AG08395 (cell line): ENCODE measurements at places on chromosomes 2 and 18.
A peak's percentile ranks its signal among the peaks of the same experiment; 100 is the strongest.

DNA sequence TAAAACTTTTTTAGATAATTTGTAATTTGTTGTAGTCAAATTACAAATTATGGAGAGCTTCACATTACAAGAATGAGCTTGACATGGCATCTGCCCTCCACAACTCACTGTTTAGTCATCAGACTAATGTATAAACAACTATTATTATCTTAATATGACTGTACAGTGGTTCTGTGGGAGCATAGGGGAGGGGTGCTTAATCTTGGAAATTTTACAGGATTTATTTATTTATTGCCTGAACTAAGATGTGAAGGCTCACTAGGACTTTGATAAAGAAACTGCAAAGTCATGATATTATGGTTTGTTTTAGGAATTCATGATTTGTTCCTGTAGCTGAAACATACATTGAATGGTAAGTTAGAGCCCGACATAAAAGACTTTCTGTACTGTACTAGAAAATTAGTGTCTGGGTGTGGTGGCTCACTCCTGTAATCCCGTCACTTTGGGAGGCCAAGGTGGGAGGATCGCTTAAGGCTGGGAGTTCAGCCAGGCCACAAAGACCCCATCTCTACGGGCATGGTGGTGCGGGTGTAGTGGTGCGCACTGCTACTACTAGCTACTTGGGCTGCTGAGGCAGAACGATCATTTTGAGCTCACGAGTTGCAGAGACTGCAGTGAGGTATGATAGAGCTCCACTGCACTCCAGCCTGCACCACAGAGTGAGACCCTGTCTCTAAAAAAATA, 2.1 kb downstream of the MARCHF7 start:
- peak; percentile 36 for DNase-seq

GRCh38 chr2:101114268-101114783, 36.9 kb downstream of the TBC1D8 start:
- DNase-seq: no peak

DNA sequence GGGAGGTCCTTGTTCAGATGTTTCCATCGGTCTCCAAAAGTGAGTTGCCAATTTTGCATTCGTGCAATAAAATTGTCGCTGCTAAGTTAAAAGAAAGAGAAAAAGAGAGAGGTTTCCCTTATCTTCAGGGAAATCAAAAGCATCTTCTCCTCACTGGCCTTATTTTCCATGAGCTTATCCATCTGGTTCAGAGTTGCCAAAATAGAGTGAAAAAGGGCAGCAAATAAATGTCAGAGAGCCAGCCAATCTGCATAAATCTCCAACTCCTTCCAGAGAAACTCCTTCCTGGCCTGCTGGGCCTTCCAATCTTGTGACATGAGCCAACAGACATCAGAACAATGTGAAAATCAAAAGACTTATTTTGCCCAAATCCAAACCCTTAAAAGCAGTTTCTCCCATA, 28.4 kb downstream of the PAX3 start:
- DNase-seq: peak; percentile 45

DNA sequence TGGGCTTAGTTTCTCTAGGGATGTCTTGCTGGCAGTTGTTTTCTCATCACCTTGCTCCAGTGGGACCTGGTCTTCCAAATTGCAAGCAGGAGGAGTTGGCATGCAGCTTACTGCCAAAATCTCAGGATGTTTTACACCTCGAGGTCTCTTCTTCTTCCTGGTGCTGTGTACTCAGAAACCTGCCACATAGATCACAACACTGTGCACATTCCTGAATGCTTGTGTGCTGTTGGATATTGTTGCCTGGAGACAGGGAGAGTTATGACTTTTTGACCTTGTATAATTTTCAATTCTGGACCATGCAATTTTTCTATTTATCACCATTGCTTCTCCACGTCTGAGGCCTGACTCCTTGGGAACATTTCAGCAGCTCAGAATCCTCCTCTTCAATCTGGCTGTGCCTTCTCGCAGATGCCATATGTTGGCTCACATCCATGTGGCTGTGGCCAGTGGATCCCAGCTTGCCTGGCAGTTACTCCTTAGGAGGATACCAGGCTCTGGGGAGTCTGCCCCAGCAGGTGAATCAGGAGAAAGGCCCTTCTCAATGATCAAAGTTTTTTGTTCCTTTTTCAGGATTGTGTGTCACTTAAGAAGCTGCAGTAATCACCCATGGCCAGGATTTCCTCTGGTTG, 489.3 kb downstream of the TSN start:
- no peak for DNase-seq

GRCh38 chr18:78893281-78894032, 86.2 kb upstream of the SALL3 start:
- DNase-seq: no peak

DNA sequence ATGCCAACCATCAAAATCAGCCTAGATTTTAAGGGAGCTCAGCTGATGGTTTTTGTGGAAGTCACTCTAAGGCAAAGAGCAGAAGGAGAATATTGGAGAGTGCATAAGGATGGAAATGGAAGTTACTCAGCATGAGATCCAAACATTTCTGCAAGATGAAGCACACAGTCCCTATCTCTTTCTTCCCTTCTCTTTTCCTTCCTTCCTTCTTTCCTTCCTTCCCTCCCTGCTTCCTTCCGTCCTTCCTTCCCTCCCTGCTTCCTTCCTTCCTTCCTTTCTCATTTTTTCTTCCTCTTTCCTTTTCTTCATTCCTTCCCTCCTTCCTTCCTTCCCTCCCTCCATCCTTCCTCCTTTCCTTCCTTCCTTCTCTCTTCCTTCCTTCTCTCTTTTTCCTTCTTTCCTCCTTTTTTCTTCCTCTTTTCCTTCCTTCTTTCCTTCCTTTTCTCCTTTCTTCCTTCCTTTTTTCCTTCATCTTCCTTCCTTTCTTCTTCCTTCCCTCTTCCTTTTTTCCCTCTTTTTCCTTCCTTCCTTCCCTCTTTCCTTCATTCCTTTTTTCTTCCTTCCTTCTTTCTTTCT, 727.9 kb upstream of the CDH2 start:
- no peak for DNase-seq

- DNase-seq: no peak
Measured at GRCh38 chr18:78957140-78957539, 22.5 kb upstream of the SALL3 start.

- DNase-seq: no peak
Measured at GRCh38 chr2:166068981-166069380, 58.8 kb downstream of the SCN1A start.

DNA sequence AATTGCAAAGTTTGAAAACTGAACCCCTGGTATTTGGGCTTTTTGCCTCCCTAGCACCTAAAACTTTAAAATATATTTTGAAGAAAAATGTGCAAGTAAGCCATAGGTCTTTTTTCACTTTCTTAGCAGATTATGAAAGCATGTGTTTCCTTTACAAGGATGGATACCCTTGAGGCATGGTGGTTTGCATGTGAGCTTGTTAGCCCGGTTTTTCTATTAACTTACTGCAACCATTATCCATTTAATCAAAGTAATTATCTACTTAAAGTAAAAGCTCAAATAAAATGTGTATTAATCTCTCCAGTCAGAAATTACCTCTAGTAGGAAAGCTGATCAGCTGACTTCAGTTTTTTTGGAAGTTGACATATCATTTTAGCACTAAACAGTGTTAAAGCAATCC, 140.6 kb downstream of the EML6 start:
- no peak for DNase-seq
